ENCODE measurements at places on chromosomes 1 and 21. TPM values are rescaled to one million over a fixed set of nuclear protein-coding genes. Genes with fewer than 3 reads are reported as not detected.
A peak's percentile ranks its signal among the peaks of the same experiment; 100 is the strongest.

DNA sequence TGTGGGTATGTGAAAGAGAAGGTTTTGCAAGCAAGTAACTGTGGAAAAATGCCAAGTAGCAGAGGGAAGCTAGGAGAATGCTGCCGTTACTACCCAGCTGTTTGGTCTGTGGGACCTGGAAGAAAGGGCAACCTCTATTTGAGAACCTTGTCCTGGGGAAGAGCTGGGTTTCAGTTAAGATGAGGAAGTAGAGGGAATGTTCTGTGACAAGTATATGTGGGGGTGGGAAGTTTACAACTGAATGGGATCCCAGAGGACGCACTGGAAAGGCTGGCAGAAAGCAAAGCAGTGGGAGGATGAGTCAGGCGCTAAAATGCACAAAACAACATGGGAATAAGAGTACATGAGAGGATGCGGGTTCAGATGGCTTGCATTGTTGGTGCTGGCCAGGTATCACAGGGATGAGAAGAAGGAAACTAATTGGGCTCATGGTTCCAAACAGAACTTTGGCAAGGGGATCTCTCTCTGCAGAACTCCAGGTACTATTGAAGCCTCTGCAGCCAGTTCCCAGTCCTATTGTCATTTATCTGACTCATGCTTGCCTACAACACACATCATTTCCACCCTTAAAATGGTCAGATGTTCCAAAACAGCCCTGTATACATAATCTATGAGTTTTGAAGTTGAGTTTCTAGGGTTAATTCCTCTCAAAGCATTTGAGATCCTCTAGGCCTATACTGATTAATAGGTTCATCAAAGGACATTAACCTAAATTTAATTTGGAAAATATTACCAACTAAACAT, 88.5 kb upstream of the VAV3 start:
- no peak for DNase-seq

GRCh38 chr1:206705191-206705590, 20.5 kb downstream of the MAPKAPK2 start:
- no peak for DNase-seq

GRCh38 chr1:103459346-103459745, 66.2 kb upstream of the RNPC3 start:
- DNase-seq: no peak

DNA sequence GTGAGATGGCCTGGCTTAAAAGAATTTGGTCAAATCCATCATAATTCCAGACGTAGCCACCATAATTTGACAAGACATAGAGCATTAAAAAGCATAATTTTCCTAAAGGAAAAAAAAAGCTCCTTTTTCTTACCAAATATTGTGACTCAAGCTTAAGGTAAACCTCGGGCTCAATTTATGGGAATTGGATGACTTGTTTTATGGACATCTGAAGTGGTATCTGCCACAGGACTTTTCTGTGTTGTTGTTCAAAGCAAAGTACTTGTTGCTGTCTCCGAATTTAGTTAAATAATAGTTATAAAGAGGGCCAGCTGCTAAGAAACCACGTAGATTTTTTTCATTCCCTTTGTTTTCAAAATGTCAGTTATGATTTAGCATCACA, 1.1 kb downstream of the MPZL1 start:
- no peak for DNase-seq

Gene AADACL3
- polyA plus RNA-seq: not detected

Gene ANKRD35
- 1.4 TPM for polyA plus RNA-seq

GRCh38 chr1:211734791-211735190, 59.4 kb upstream of the NEK2 start:
- DNase-seq: no peak

GRCh38 chr1:19273106-19273843, 15.3 kb downstream of the AKR7A3 start:
- no peak for DNase-seq

GRCh38 chr1:229896306-229896705, 170.7 kb upstream of the GALNT2 start:
- no peak for DNase-seq

- no peak for DNase-seq
Measured at GRCh38 chr1:106793651-106794050, 262.8 kb upstream of the PRMT6 start.

Gene SYCP1
- polyA plus RNA-seq: not detected

GRCh38 chr1:64245495-64245894, 42.1 kb downstream of the UBE2U start:
- no peak for DNase-seq

DNA sequence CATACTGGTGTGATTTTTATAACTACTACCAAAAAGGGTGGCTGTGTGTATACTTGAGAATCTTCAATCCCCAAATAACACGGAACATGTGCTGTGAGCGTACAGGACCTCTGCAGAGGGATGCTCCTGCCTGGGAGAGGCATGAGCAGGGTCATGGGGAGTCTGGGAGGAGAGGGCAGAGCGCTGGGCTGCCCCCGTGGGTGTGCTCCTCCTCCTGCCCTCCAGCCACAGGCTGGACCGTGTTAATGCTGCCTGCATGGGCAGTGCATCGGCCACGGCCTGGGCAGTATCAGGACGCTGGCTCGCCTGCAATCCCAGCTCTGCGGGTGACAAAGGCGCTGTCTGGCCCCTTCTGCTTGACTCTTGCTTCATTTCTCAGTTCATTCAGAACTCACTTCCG, 6.2 kb downstream of the CEP104 start:
- no peak for DNase-seq

Gene CD52
- not detected for polyA plus RNA-seq

GRCh38 chr1:31396633-31397351, 16.2 kb upstream of the SERINC2 start:
- DNase-seq: peak; percentile 91

- no peak for DNase-seq
Measured at GRCh38 chr1:173113015-173113741, 62.4 kb upstream of the TNFSF18 start.

DNA sequence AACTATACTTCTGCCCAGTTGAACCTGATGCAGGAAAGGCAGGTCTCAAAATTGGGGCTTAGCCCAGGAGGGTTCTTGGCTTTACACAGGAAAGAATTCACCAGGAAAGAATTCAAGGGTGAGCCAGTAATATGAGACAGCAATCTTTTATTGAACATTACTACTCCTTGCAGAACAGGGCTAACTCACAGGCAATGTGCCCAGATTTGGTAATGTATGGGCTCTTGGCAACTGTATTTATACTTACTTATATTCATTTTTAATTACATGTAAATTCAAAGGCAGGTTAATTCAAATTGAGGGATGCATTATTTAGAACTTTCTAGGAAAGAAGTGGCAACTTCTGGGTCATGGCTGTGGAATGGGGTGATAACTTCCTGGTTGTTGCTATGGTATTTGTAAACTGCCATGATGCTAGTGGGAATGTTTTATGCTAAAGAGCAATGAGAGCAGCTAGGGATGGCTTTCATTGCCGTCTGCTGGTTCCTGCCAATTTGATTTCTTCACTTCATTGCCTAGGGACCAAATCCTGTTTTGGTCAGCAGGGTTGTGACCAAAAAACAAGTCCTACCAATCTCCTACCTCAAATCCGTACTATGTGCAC, 107.5 kb downstream of the CHRM3 start:
- no peak for DNase-seq

DNA sequence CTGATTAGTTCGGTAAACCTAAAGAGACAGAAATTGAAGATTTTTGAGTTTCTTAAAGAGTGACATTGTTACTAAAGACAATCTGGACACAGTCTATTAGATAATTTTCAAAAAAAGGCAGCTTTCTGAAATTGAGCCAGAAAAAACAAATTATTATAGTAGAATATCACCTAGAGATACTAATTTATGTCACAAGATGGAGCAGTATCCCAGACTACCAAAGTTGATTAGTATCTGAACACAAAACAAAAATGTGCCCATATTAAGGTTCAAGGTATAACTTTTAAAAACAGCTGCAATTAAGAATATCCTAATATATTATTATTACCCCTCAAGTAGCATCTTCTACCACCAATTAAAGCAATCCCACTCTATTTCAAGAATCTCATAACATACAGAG, 40.5 kb upstream of the SYT2 start:
- no peak for DNase-seq

DNA sequence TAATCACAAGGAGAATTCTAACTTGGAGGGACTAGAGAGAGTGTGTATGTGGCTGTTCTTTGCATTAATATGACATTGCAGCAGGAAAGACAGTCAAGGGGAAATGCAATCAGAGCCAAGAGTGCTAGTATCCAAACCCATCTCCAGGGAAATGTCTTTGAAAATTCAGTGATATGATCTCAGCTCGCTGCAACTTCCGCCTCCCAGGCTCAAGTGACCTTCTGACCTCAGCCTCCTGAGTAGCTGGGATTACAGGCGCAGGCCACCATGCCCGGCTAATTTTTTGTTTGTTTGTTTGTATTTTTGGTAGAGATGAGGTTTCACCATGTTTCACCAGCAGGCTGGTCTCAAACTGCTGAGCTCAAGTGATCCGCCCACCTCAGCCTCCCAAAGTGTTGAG, 16.3 kb downstream of the VASH2 start:
- no peak for DNase-seq

DNA sequence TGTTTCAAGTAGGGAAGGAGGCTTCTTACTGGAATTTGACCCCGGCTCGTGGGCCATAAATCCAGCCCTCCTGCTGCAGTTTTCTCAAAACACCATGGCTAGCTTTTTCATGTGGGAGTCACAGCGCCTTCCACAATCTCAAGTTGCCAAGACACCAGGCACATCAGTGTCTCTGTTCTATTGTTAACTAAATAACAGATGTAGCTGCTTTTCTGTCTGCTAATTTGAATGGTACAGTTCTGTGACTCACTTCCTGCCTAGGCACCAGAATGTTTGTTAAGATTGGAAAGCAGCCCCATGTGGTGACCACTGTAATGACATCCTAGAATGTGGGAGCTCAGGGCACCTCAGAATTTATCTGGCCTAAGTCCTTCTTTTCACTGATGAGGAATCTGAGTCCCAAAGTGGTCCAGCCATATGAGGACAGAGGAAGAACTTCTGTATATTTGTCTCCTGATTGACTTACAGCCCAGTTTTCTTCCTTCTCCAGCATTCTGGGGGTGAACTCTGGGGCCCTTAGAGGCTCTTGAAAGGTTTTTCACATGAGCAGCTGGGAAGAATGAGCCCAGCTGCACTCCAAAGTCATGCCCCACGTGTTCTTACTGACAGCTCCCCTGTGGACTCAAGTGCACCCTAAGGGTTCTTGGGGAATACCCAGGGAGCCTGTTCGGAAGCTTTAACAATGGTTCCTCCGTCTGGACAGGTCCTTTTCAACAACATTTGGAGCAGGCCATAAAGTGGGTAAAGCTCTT, 27.5 kb downstream of the TRIM45 start:
- DNase-seq: no peak

DNA sequence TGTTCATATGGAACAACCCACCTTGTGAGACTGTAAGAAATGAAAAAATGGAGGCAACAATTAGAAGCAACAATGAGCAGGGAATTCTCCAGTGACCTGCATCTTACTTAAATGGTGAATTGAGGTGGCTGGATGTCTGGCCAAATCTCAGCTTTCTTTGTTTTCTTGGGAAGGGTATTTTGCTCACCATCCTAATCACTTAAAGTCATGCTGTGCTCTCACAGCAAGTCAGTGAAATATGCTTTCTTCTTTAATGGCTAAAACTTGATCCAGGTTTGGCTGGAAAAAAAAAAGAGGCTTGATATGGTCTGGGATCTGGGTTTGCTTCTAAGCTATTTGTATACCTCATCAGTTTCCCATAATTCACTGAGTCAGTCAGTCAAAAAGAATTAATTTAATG, 124.8 kb downstream of the ESRRG start:
- no peak for DNase-seq

Gene ITGB2
- polyA plus RNA-seq: not detected

Gene MTARC1
- 0.72 TPM for polyA plus RNA-seq

Gene KCNA10
- not detected for polyA plus RNA-seq

Gene KLHDC7A
- not detected for polyA plus RNA-seq

Gene RNU1-3
- polyA plus RNA-seq: not detected

DNA sequence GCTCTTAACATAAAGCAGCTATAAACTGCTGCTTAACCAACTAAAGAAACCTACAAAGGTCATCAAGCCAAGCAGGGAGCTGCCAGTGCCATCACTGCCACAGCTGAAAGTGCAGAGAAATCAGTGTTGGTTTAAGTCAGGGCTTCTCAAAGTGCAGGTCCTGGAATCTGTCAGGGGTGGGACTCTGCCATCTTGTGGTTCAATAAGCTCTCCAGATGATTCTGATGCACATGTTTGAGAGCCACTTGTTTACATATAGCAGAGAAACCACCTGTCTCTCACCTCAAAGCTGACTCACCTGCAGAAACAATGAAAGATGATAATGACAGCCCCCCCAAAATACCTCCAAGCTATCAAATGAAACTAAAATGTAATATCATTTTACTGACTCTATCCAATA, 49.3 kb downstream of the SH3GLB1 start:
- no peak for DNase-seq

DNA sequence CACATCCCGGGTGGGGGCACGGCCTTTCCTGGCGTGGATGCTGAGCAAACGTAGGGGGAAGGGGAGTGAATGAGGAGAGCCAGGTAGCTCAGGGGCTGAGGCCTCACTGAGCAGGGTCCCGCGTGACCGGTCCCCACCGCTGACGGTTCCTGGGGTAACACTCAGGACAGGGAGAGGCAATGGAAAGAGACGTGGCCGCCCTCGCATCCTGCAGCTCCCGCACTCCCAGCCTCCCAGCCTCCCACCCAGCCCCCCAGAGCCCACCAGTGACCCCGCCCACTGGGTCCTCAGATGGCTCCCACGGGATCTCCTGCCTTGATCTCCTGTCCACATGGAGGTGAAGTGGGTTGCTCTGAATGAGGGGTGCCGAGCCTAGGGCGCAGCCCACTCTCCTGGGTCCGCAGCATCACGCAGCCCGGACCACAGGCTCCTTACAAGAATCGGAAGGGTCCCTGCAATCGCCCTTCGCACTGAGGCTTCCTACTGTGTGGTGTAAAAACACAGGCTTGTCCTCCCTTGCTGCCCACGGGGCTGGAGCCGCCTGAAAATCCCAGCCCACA, 2.4 kb downstream of the TSPEAR start:
- DNase-seq: no peak

Gene HES3
- polyA plus RNA-seq: not detected

Gene CD46
- 61.7 TPM for polyA plus RNA-seq

Gene FAM110D
- polyA plus RNA-seq: not detected

All from BJ (cell line).